ENCODE measurements at places on chromosomes 12 and 14.

GRCh38 chr12:46485853-46486252 is 113.3 kb upstream of the SLC38A2 start:
- DNase-seq: no peak

GRCh38 chr14:56224229-56224628 is 106.0 kb downstream of the PELI2 start:
- no peak for DNase-seq

DNA sequence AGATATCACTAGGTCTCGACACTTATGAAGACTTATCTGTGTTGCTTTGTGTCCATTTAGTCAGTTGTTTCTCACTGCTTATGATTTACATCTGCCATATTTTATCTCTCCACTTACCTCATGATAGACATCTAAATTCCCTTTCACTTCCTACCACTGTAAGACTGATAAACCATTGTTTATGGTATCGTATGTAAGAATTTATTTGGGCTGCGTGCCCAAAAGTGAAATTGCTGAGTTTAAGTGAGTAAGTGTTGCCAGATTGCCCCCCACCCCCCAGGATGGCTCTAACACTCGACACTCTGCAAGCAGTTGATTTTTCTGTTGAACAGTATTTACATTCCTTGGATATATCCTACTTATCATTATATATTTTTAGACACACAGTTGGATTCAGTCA is 69.9 kb upstream of the MON2 start:
- DNase-seq: no peak

- no peak for DNase-seq
Measured at GRCh38 chr12:126545411-126545810, 1480.2 kb downstream of the AACS start.

DNA sequence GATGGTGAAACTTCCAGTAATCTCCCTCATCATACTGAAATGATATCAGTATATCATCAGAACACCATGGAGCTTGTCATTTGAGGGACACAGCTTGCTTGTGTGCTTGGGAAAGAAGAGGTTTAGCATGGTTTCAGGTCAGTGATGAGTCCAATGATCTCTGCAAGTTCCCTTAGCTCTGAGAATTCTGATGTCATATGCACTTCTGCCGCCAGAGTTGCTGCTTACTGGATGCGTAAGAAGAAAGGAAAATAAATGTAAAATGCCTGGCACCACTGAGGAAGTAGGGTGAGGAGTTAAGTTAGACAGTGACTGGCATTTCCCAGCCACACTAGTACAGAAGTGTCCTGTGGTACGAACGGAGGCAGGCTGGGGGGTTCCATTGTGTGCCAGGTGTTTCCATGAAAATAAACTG is 22.6 kb downstream of the PRKCH start:
- DNase-seq: no peak

DNA sequence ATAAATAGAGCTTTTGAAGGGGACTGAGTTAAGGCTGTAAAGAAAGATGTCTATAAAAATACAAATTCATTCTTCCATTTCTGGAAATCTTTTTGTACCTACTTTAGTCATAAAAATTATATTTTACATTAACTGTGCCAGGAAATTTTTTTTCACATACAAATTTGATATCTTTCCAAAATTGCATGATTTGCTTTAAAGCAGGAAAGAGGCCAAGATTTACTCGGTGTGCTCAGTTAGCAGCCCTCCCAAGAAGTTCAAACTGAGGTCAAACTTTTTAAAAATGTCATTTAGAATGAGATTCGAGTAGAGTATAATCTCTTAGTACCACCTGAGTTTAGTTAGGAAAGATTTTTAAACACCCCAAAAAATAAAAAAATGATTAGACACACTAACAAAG is 173.2 kb upstream of the GRIP1 start:
- no peak for DNase-seq

DNA sequence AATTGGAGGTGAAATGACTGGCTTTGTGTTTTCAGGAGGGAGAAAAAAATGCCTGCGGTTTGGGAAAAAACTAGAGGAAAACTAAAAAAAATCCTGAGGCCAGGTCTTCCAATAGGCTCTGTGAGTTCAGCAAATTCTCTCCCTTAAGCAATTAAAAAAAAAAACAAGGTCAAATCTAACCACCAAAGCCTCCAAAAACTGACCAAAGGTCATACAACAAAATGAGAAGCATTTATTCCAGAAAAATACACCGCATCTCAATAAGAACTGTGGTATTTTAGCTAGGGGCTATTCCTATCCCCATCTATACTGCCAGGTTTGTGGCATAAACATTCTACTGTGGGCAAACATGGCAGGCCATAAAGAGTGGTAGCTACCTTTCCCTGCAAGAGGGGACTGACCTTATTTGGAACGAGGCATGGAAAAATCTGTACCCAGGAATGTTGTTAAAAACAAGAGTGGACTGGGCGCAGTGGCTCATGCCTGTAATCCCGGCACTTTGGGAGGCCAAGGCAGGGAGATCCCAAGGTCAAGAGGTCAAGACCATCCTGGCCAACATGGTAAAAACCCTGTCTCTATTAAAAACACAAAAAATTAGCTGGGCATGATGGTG is 60.0 kb downstream of the LRP6 start:
- DNase-seq: no peak

DNA sequence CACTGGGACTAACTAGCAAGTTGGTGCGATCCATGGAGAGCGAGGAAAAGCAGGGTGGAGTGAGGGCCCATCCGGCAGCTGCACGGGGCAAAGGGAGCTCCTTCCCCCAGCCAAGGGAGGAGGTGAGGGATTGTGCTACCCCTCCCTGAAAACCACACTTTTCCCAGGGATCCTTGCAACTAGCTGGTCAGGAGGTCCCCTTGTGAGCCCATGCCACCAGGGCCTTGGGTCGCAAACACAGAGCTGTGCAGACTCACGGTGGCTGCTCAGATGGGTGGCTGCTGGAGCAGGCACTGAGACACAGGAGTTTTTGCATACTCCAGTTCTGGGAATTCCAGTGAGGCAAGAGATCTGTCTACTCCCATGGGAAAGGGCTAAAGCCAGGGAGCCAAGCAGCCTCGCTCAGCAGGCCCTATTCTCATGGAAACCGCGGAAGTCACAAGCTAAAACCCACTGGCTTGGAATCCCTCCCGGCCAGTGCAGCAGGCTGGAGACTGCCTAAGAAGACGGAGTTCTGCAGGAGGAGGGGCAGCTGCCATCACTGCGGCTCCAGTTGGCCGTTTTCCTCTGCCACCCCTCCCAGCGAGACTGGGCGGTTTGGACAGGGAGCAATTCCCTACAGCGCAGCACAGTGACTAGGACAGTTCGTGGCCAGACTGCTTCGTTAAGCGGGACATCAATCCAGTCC is 10.9 kb upstream of the ZNF705A start:
- peak; percentile 56 for DNase-seq

DNA sequence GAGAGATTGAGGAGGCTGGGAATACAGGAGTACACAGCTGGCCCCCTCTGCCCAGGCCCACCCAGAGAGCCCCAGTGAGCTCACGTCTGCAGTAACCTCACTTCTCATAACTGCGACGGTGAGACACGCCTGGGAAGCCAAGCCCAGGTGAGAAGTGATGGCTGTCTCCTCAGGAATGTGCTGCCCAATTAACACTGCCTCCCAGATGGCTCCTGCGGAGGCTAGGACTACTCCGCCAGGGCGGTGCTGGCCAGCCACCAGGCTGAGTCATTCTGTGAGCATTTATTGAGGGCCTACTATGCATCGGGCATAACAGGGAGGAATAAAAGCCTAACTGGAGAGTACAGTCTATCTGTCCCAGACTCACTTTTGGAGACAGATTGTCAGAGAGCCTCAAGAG is 9.3 kb upstream of the TMEM106C start:
- DNase-seq: no peak

DNA sequence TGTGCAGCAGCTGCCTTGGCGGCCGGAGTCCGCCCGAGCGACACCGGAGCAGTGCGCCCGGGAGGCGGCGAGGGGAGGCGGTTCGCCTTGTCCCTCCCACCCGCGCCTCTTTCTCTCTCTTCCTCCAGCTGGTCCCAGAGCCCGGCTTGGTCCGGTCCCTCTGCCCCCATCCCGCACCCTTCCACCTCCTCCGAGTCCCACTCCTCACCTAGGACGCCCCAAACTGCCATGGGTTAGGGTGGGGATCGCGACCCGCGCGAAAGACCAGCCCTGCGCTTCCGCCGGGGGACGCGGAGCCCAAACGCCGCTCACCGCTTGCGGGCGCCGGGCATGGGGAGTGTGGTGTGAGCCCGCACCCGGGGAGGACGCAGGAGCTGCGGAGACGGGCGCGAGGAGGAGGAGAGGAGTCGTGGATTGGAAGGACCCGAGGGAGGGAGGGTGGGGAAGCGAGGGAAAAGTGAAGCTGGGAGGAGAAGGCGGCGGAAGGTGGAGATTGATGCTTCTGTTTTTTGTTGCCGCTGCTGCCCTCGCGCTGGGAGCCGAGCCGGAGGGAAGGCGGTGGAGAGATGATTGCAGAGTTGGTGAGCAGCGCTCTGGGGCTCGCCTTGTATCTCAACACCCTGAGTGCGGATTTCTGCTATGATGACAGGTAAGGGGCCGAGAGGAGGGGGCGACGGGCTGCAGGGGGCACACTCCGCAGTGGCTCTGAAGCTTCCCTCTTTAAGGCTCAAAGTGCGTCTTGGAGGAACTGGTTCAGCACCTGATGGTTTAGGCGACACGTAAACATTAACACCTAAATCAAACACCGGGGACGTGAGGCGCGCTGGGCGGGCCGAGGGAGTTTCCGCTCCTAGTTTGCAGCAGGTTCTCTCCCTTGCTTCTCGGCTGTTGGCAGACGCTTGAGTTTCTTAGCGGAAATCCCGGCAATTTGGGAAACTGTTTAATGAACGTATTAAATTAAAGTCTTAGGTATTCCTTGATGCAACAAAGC is 610 bp downstream of the TMTC2 start:
- no peak for DNase-seq

- no peak for DNase-seq
Measured at GRCh38 chr14:54807428-54807827, 95.2 kb downstream of the GCH1 start.

DNA sequence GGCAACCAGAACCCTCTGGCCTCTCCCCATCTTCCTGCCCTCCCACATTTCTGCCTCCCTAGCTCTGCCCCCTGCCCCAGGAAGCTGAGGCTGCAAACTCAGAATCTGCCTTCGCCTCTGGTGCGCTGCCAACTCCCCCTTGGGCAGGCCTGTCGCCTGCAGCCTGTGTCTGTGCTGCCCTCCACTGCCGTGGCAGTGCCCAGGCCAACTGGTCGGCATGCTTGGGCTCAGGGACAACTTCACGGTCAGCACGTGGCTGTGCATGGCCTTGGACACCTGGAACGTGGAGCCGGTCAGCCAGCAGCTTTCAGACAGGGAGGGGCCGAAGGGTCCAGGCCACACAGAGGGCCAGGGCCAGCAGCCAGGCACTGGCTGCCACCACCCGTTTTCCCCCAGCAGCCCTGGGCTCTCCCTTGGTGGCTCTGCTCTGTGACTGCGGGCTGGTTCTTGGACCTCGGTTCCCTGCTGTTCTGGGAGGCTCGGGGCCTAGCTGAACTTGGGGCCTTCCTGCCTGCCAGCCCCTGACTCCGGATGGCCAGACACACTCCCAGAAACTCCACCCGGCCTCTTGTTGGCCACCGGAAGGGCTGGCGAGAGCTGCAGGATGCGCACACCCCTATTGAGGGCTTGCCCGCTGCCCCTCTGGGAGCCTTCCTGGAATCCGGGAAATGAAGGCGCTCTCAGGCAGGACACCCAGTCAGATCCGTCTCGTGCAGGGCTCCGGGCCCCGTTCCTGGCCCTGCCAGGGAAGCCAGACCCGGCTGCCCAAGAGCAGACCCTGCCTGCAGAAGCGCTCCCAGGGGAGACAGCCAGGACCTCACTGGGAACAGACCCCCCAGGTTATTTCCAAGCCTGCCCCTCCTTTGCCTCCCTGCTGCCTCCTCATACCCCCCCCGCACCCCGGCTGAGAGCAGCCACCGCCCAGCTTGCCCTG is 34.2 kb upstream of the PPP1R13B start:
- DNase-seq: no peak

GRCh38 chr12:114441545-114441944 is 35.6 kb upstream of the TBX5 start:
- no peak for DNase-seq

- DNase-seq: no peak
Measured at GRCh38 chr14:90815572-90815821, 733 bp downstream of the TTC7B start.

- no peak for DNase-seq
Measured at GRCh38 chr12:104026841-104027599, 23.0 kb downstream of the GLT8D2 start.

- DNase-seq: no peak
Measured at GRCh38 chr12:114683709-114684097, 272 bp downstream of the TBX3 start.

GRCh38 chr14:94345344-94346064 is 22.4 kb upstream of the SERPINA6 start:
- peak; percentile 80 for DNase-seq

GRCh38 chr12:8852119-8852518 is 29.7 kb downstream of the A2ML1 start:
- DNase-seq: no peak

DNA sequence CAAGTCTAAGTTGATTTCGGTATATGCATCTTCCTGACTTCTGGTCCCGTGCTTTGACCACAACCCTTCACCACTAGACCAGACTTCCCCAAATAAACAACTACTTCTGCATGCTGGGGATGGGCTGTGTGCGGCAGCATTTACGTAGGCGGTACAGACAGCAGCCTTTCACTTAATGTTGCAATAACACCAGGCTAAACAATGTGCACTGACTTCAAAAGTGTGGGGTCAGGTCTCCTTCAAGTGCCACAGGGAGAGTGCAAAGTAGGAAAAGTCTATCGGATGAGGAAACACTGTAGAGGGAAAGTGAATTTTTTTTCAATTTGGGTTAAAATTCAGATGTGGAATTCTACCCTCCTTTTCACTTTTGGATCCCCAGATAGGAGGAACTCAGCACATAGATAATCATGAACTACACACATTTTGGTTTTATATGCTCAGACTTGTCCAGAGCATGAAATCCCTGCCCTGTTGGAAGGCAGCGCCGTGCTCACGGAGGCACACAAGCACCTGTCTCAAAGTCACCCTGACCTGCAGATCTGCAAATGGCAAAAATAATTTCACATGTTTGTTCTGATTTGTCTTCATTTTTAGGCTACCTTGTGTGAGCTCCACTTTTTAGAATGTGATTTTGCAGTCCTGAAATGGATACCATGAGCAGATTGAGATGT is 3.6 kb upstream of the FOS start:
- DNase-seq: no peak

All from AG09319 (cell line).